ENCODE measurements at places on chromosomes 4 and X.

DNA sequence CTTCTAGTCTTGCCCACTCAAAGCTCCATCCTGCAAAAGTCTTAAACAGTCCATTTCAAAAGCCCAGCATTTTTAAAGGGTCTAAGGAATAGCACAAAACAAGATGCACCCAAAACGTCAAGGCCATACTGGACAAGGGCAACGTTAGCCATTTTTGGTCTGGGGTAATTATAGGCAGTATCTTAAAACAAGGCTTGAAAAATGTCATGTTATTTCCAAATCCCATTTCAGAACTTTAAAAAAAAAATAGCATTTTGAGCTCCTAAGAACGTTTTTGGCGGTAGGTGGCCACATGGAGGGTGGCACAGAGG, 584 bp upstream of the TMEM165 start:
- no peak for DNase-seq

GRCh38 chr4:172851534-172851933, 317.1 kb upstream of the GALNT7 start:
- no peak for DNase-seq

DNA sequence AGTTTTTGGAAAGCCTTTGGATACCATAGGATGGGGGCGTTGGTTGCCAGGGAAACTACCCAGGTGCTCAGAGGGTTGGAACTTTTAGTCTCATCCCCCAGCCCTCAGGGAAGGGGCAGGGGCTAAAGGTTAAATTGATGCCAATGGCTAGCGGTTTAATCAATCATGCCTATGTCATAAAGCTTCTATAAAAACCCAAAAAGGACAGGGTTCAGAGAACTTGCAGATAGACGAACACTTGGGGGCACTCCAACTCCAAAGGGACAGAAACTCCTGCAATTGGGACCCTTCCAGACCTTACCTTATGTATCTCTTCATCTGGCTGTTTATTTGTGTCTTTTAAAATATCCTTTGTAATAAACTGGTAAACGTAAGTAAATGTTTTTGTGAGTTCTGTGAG, 30.0 kb upstream of the GPR173 start:
- DNase-seq: peak; percentile 1

DNA sequence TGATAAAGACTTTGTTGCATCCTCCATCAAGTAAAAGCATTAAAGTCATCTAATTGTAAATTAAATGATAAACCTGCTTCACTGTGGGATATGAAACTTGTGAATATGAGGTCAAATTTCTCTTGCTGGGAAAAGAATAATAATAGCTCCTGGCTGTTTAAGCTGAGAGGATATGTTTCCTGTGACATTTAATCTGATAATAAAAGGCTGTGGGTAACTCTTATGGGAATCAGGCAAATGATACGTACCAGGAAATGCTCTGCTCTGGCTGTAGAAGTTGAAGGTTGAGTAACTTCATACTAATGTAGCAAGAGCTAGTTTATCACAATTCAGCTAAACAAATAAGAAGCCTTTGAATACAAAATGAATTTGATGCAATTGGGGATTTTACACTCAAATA, 574.6 kb downstream of the RAPGEF2 start:
- no peak for DNase-seq

DNA sequence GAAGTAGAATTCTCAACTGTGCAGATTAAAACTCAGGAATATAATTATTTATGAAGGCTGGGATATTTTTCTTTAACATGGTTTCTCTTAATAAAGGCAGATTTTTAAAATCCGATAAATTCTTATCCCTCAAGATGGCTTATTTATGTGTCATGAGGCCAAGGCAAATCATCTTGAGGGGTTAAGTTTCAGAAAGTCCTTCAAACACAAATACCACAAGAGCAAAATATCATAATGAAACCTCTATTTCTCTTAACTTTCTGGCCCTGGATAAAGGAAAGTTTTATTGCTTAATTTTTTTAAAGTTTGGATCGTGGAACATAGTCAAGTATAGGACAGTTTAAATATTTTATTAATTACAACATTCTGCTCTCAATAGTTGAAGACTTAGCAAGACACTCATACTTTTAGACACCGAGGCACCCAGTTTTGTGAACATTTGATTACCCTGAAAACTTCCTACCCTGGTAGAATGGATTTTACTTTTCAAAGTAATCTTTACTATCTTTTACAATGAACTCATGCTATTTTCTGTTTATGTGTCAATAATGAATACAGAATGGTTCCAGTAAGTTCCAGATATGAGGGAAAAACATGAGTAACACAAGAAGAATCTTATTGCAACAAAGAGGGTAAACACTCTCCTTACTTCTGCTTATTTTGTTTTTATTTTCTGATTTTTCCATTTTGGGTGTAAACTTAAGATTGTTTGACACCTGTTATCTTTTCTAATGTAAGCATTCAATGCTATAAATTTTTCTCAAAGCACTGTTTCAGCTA, 200.7 kb upstream of the IL15 start:
- no peak for DNase-seq

- DNase-seq: no peak
These were observed 139.1 kb upstream of the PAQR3 start for GRCh38 chr4:79078339-79078738.

DNA sequence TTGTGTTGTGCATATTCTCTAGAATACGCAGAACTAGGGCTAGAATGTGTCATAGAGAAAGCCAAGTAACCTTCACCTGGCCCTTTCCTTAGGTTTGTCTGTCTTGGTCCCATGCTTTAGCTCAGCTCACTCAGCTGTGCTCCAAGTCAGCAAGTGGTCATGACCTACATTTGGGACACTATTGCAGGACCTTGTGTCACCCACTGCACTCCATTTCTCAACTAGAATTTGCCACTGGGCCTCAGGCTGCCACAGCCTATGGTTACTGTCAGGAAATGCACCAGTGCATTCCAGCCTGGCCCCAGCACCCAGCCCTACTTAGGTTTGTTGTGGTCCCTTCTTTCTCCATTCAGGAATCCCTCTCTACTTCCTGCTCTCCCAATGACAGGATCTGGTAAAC, 7.7 kb upstream of the FGG start:
- DNase-seq: no peak

GRCh38 chr4:179855469-179855868, 2387.7 kb upstream of the TENM3 start:
- DNase-seq: no peak

DNA sequence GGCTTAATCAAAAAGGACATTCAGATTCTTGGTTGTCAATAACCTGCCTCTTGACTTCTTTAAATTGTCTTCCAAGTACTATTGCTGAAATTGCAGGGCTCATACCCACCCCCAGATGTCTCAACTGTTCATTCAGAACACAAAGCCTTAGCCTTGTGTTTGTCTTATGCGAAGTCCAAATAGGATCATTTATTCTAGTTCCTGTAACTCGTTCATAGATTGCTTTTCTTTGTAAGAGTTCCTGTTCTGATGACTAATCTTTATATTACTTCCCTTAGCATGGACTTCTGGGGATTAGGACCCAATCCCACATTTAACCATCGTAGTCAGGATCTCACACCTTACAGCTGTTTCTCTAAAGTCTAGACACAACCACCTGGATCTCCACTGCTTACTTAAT, 226.0 kb downstream of the VEGFC start:
- DNase-seq: no peak

DNA sequence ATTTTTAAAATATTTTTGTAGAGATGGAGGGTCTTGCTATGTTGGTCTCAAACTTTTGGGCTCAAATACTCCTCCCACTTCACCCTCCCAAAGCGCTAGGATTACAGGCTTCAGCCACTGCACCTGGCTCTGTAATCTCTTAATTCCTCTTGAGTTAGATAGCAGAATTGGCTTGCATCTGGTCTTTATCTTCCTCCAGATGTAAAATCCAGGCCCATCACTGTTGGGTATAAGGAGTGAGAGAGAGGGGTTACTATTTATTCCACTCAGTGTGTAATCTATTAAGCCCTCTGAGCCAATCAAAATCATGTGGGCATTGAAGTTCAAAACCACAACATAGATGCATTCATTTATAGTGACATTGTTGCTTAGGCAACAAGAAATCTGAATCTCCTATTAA, 33.9 kb downstream of the ANK2 start:
- no peak for DNase-seq

All from cerebellar nuclear complex (tissue), 1 donor.